ENCODE measurements at places on chromosomes 6 and 20.

DNA sequence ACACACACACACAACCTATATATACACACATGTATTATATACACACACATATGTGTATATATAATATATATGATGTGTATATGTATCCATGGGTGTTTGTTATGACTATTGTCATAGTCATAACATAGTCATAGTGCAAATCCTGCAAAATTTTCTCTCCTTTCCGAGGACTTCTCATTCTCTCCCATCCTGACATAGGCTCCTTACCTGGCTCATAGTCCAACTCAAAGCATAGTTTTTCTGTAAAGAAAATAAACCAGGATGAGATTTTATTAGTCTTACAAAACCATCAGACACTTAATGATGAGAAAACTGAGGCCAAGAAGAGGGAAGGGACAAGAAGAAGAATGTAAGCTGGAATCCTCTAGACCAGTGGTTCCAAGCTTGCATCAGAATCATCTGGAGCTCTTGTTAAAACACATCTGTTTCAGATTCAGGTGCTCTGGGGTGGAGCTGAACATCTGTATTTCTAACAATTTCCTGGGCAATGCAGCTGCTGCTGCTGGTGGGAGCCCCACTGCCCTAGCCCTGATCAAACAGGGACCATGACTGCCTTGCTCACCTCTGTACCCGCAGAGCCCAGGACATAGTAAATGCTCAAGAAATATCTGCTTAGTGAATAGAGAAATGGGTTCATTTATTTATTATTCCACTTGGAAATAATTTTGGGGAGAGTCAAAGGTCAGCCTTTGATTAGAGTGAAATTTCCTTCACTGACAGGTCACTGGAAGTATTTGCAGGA lies 5.3 kb downstream of the TRIM10 start:
- DNase-seq = peak; percentile 45

DNA sequence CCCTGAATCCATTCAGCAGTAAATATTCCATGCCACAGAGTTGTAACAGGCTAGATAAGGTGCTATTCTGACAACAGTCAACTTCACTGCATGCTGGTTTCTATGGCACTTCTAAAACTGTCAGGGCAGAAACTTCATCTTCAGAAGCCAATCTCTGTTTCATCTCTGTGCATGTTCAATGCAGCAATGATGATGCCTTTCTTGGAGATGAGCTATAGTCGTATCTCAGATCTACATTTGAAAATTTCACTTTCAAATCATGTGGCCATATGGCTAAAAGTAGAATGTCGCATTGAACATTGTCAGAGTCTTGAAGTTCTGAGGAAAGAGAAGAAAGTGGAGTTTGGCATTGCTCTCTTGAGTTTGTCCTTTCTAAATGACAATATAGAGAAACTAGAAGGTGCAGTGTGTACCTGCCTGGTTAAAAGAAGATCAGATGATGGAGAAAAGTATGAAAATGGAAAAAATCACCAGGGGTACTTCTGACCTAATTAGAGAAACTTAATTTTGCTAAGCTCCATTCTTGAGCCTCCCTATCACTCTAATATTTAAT lies 49.0 kb upstream of the VSTM2L start:
- no peak for DNase-seq

GRCh38 chr6:123089226-123089625 lies 93.2 kb downstream of the CLVS2 start:
- DNase-seq = no peak

GRCh38 chr6:90020746-90021145 lies 126.5 kb downstream of the GJA10 start:
- DNase-seq = no peak

DNA sequence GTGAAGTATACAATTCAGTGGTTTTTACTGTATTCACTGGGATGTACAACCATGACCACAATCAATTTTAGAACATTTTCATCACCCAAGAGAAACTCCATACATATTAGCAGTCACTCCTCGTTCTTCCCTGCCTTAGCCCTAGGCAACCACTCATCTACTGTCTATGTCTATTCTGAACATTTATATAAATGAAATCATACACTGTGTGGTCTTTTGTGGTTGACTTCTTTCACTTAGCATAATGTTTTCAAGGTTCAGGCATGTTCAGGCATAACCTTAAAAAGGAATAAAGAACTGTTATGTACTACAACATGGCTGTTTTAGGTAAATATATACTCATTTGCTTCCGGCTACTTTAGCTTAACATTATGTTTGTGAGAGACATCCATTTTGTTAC lies 37.3 kb downstream of the BLTP3A start:
- DNase-seq = no peak

GRCh38 chr6:113630738-113631535 lies 226.2 kb upstream of the MARCKS start:
- peak; percentile 84 for DNase-seq

DNA sequence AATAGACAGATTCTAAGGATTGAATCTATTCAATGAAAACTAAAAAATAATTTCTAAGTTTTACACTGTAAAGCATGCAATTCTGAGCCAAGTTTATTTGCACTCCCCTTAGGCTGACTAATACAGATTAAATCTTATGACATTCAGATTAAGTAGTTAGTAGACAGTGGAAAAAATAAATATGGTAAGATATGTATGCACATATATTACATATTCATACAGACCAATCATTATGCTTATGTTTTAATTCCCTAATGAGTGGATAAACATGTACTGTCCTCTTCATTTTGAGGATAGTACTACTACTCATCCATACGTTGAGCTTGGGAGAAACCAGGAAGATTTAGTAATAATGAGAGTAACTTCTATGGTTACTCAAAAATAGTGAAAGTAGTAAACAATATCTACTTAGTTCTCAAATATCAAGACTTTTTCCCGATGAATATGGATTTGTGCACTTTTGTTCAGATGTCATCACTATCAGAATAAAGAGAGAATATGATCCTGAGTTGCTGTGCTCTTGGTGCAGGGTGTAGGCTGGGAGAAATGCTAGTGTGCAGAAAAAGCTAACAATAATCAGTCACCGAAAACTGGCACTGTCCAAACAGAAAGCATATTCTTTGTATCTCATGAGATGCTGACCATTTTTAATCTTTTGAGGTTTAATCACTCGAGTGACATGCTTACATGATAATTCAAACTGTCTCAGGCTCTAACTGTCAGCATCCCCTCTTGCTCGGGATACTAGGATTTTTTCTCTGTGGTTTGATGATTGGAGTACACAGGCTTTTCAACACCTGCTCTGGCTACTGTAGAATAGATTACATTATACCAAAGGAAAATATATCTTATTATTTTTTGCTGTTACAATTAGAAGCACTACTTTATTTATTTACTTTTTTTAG lies 111.6 kb downstream of the EPHA7 start:
- DNase-seq = no peak

GRCh38 chr6:7139835-7140470 lies 32.2 kb downstream of the RREB1 start:
- DNase-seq = no peak

DNA sequence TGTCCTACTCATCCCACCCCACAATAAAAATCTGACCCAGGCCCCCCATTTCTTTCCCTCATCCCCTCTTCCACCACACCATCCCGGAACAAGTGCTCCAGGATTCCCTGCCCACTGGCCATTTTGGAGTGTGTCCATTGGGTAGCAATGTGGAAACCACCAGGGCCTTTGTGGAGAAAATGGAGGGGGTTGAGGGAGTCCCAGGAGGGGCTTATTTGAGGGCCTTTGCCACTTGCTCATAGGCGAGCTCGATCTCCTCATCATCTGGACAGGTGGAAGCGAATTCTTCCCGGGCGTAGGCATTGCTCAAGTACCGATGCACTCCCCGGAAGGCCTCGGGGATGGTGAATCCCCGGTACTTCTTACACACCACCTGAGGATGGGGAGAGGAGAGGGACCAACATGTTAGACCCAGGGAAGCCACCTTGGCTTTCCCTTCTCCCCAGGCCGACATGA lies 1.6 kb upstream of the DDAH2 start:
- DNase-seq = no peak

DNA sequence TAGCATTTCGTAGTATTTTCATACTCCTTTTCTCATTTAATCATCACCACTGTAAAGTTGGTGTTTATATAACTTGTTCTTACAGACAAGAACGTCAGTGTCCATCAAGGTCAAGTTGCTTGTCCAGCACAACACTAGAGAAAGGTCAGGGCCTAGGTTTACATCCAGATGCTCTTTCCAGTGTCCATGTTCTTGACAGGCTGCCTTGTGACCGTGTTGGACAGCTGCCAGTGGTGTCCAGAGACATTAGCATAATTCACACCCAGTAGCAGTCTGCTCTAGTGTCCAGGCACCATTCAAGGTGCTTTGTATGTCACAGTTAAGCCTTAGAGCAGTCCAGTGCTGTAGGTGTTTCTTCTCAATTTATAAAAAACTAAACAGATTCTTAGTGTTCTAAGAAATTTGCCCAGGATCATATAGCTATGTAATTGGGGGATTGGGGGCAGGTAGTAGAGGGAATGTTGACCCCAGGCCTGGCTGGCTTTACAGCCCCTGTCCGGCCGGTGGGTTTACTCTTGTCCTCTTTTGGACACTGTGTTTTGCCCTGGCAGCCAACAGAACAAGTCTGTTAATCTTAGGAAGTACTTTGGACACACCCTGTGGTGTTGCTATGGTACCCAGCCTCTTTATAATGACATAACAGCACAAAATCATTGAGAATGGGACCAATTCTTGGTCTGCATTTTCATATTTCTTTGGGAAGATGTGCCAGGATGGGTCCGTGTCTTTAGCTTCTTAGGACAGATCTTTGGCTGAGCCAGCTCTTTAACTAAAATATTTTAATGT lies 8.0 kb downstream of the STK35 start:
- DNase-seq = no peak

GRCh38 chr6:16295060-16295459 lies 56.7 kb downstream of the GMPR start:
- no peak for DNase-seq

DNA sequence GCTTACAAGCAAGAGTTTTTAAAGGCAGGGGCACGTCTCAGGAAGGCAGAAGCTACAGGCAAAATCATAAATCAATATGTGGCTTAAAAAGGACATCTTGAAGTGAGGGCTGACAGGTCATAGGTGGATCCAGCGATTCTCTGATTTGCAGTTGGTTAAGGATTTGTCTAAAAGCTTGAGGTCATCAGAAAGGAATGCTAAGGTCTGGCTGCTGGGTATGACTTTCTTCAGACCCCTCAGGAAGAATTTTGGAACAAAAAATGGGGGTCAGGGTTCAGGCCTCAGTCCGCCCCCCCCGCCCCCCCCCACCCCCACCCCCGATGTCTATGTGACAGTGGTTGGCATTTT lies 261.9 kb downstream of the CDH4 start:
- no peak for DNase-seq

GRCh38 chr6:50093938-50094272 lies 44.2 kb upstream of the DEFB112 start:
- no peak for DNase-seq

DNA sequence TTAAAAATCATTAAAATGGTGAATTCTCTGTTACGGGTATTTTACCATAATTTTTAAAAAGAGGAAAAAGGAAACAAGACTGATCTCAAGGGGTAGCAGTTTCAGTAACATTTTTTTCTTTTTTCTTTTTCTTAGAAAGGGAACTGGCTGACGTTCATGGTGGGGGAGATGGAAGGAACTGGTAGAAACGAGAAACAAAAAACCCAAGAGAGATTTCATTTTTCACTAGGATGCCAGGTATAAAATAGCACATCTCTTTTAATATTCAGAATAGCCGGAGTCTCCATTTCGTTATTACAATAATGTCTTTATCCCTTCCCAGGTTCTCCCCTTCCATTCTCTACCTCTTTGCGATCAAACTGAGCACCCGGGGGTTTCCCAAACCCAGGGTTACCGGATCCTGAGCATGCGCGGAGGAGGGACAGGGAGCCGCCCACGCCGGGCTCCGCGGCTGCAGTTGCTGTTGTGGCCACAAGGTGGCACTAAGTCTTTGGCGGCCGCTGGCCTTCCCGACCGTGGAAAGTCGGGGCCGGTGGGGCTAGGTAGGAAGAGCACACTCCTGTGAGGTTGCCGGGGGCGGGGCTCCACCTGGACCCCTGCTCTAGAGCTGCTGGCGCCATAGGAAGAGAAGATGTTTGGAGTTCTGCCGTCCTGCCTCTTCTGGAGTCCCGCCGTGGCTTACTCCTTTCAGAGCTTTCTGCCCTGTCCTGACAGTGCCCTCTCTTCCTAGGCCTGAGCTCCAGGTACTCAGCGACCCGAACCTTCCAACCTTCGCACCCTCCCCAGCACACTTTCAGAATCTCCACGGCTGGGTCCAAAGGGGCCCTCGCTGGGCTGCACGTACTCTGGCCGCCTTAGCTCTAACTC lies 146.8 kb downstream of the SH3BGRL2 start:
- peak; percentile 75 for DNase-seq

DNA sequence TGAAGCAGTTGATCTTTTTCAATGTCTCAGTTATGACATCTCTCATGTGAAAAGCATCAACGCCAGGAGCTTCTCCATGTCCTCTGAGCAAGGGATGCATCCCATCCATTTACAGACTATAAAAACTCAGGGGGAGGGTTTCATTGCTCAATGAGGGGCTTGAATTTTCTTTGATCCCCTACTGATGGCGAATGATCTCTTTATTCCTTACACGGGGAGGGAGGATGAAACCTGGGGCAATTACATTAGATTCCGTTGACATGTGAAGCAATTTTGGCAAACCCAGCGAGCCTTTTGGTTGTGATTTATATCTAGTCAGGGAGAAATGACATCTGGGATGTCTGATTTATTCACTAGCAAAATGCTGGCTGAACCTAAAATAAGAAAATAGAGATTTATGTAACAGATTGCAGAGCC lies 268.9 kb downstream of the HIVEP2 start:
- no peak for DNase-seq

DNA sequence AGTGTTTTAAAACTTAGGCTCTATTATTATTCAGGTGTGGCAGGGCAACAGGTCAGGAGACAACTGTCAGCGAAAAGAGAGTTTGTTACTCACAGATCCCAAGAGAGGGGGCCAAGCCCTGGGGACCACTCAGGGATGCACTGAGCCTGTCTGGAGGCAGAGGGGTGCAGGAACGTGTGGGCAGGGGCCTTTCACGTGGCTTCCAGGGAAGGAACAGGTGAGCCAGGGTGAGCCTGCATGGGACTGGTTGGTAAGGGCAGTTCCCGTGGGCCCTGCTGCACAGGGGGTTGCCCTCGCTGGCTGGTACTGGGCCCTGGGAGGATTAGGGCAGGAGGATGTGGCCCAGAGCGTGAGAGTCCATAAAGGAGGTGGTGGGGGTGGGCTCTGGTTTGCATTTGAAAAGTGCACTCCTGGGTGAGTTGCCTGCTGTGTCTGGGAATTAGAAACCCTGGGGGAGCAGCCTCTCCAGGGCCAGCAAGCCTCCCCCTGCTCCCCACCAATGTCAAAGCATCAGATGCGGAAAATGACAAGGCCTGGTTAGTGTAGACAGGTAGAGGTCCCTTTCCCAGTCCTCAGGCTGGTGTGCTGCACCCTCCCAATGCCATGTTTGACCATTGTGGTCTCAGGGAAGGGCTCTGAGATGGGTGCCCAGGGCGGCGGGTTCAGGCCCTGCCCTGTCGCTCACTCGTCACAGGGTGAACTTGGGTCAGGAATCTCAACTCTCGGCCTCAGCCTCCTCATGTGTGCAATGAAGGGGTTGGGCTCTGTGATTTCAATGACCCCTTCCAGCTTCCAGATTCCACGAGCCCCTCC lies 127.4 kb upstream of the RPS6KA2 start:
- DNase-seq = no peak

- peak; percentile 23 for DNase-seq
These were observed 1.6 kb downstream of the KIAA0408 start for GRCh38 chr6:127457456-127458064.

- peak; percentile 89 for DNase-seq
These were observed 651 bp upstream of the CCND3 start for GRCh38 chr6:41942067-41942851.

GRCh38 chr6:131205481-131206244 lies 70.4 kb downstream of the AKAP7 start:
- no peak for DNase-seq

- DNase-seq = peak; percentile 69
These were observed 3.9 kb downstream of the PRDM1 start for GRCh38 chr6:106090001-106090400.

Measured in ELR (cell line).